Urinary bladder (tissue), 4 donors: ENCODE measurements at places on chromosomes 11 and 22. TPM values are rescaled to one million over a fixed set of nuclear protein-coding genes. Genes with fewer than 3 reads are reported as not detected.

The GGTLC3 gene
- not detected for total RNA-seq

The RPS25 gene
- total RNA-seq = 904 TPM

The PC gene
- 3.6 TPM for total RNA-seq

The SAA4 gene
- total RNA-seq = not detected

The PHLDA2 gene
- total RNA-seq = 1.1 TPM

The RASL10A gene
- total RNA-seq = 0.58 TPM

GRCh38 chr22:41308054-41308453, 6.7 kb downstream of the ZC3H7B start:
- DNase-seq = no peak

GRCh38 chr22:47166446-47167016, 404.1 kb downstream of the TBC1D22A start:
- no peak for DNase-seq

- no peak for DNase-seq
Observed at GRCh38 chr11:85423316-85423715, 203.8 kb downstream of the DLG2 start.

- DNase-seq = no peak
Observed at GRCh38 chr11:20089796-20090653, 70.2 kb downstream of the DBX1 start.

DNA sequence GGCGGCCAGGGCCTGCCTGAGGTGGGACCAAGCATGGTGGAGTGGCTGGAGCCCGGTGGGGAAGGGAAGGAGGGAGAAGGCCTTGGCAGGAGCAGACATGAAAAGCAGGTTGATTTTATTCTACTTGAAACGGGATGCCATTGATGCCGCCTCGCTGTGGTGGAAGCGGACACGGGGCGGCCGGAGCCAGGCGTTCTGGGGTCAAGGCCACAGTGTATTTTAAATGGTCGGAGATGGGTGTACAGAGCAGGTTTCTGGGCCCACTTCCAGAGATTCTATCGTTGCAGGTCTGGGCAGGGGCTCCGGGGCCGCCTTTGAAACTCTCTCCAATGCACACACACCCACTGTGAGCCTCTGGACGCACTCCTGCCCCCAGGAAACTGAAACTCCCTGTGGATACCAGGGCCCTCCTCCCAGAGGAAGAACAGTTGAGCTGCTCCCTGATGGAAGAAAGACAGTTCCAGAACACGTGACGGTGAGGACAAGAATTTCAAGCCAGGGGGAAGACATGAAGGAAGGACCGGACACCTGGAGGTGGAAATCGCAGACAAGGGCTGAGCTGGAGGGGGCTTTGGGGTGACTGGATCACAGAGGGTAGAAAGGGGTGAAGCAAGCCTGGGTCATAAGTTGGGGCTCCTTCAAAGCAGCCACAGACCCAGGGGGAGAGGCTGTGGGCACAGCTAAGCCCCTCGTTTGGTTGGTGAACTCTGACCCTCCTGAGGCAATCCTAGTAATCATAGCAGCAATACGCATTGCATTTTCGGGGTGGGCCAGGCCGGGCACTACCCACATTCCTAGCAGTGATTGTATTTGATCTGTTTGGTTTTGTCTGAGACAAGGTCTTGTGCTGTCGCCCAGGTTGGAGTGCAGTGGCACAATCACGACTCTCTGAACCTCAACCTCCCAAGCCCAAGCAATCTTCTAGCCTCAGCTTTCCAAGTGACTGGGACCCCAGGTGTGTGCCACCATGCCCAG, 12.3 kb upstream of the LINC01488 start:
- DNase-seq = no peak

DNA sequence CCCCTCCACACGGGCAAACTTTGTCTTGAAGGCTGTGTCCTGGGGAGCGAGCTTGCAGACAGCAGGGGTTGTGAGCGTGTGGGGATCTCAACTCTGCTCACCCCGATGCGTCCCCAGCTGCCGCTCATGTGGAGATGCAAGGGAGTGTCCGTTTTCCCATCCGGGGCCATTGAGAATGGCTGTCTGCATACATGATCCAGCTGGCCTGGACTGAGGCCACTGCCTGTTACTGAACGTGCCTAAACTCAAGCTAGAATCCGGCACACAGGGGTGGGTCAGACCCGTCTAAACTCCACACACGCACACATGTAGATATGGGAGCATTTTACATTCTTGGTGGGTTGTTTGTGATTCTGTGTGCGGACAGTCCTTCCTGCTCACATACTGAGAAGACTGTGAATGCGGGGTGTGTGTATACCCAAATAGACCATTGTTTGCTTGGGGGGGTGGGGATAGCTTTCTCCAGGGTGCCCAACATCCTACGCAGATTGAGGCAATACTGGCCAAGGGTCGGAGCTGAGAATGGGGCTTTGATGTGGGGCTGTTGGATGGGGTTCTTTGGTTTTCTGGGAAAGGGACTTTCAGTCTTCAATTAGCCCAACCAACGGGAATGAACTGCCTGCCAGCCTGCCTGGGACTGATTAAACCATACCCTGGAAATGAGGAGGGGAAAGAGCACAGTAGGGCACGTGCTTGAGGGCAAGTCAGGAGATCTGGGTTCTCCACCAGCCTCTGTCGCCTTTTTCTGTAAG, 60.4 kb downstream of the ST3GAL4 start:
- peak; percentile 81 for DNase-seq

DNA sequence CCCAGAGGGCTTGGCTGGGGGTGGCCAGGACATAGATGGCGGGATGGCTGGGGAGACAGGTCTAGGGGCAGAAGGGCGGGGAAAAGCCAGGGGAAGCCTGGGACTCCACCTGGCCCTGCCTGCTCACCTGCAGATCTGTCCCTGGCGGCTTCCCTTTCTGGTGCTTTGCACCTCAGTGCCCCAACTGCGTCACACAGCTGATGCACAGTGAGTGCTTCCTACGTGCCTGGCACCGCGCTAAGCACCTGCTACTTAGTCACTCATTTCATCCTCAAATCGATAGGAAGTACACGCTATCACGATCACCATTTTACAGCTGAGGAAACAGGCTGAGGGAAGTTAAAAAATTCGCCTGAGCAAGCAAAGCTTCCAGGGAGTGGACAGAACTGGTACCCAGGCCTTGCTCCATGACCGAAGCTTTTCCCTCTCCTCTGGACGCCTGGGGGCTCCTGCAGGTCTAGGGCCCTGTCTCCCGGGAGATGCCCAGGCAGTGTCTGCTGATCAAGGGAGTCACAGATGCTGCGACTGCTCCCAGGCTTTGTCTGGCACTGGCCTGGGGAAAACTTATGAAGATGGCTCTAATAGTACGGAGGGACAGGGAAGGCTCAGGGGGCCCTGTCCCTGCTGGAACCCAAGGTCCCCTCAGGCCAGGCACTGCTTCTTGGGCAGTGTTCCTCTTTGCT, 63.0 kb upstream of the TTLL12 start:
- no peak for DNase-seq

GRCh38 chr22:31329029-31329428, 17.1 kb downstream of the PATZ1 start:
- no peak for DNase-seq

- no peak for DNase-seq
Observed at GRCh38 chr11:104096900-104097299, 60.5 kb downstream of the DDI1 start.

DNA sequence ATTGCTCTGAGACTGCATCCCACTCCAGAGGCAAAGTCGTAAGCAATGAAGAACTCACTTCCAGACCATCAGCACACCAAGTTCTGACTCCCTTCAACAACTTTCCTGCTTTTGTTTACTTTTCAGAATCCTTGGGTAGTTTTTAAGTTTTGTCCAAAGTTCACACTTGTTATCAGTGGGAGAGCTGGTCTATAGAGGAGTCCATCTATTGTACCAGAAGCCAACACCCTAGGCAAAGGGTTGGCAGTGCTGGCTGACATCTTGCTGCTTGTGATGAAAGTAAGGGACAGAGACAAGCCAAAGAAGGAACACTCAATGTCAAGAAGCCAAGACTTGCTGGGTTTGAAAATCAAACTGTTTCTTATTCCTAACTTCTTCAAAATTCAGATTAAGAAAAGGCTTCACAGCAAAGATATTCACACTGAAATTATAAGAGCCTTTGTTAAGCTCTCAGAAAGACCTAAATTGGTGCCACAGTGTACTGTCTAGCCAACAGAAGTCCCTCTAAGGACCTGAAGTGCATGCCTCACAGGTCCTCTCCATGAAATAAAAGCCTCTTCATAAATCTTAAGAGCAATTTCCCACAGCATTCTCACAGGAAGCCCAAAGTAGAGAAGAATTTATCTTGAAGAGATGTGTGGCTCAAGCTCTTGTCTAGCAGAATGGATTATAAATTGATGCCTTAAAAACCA, 21.5 kb upstream of the LINC01488 start:
- no peak for DNase-seq

DNA sequence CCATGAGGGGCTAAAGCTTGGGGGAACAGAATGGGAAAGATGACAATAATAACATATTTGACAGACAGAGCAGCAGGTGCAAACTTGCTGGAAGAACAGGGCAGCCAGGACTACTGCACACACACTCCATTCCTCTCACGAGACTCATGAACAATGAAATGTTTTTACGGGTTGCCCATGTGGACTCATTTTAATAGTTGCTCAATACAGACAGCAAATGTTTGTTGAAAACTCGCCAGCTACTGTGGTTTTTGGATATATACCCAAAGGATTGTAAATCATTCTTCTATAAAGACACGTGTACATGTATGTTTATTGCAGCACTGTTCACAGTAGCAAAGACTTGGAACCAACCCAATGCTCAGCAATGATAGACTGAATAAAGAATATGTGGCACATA, 10.3 kb downstream of the SYT13 start:
- DNase-seq = no peak

- no peak for DNase-seq
Observed at GRCh38 chr22:34102633-34103032, 182.4 kb upstream of the LARGE1 start.

DNA sequence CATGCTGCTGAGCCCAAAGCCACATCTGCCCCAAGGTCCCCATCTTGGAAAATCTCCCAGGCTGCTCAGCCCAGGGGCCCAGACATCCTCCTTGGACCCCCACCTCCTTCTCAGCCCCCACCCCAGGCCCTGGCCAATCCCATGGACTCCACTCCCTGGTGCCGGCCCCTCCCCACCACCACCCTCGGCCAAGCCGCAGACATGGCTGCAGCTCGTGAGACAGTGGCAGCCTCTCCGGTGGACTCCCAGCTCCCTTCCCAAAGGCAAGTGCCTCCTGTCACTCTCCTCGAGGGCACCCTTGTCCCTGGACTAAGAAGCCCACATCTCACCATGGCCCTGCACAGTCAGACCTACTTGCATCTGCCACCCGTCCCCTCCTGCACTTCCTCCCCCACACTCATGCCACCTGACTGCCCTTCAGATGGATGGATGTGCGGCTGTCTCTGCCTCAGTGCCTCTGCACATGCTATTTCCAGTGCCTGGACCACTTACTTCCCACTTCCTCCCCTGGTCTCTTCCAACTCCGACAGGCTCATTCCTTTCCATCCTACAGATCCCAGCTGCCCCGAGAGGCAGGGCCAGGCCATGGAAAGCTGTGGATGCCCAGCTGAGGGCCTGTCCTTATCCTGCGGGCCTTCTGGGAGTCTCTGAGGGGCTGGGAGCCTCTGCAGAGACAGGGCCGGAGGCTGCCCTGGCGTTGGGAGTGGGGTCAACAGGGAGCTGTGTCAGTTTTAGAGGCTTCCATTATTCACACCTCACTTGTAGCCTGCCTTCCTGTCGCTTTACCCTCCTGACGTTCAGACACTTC, 25.5 kb upstream of the RFPL3 start:
- no peak for DNase-seq

DNA sequence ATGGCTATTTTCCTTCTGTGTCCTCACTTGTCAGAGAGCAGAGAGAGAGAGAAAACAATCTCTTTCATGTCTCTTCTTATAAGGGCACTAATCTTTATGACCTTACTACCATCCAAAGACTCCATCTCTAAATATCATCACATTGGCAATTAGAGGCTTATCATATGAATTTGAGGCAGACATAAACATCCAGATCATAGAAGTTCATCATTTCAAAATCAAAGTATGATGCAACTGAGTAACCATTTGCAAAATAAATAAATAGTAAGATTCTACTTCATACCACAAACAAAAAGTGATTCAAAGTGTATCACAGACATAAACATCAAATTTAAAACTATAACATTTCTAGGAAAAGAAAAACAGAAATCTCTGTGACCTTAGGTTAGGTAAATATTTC, 504.7 kb upstream of the ARHGAP42 start:
- no peak for DNase-seq

GRCh38 chr11:117467770-117468169, 140.1 kb downstream of the CEP164 start:
- DNase-seq = no peak

DNA sequence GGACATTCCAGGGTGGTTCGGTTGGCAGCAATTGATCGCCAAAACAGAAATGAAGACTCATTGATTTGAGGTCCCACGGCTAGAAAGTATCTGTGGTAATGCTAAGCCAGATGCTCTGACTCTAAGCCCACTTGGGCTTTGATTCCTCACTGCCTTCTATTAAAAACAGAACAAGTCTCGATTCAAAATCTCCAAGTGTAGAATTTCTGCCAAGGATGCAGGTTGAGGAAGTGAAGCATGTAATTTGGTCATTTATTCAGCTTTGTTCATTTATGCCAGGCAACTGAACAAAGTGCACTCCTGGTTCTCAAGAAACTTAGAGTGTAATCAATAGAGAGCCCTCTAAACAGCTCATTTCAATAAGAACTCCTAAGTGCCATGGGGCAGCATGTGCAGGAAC, 2.3 kb upstream of the CEP295 start:
- DNase-seq = no peak
